ENCODE measurements at places on chromosomes 3 and 15.

DNA sequence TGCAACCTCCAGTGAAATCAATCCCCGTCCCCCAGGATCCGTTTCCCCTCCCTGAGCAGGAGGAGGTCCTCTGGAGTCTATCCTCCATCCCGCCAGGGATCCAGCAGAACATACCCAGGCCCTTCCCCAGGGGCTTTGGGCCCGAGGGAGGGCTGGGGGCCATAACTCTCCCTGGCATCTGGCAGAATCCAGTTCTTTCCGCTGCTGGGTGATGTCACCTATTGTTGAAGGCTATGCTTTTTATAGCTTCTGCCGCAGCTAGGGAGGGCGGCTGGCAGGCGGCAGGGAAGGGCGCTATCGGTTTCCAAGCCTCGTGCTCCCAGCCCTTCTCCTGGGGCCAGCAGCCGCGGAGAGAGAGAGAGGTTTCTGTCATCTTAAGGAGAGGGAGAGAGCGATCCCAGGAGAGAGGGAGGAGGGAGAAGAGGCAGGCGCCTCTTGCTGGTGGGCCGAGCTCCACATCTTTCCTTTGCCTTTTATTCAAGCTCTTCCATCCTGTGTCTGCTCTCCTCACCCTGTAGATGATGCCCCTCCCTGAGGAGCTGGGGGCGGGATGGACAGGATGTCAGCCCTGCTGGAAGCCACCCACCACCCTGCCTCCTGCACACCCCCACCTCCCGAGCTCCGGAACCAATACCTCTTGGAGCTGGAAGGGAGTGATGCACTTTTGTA is 120.1 kb downstream of the ANP32A start:
- DNase-seq = peak; percentile 55

DNA sequence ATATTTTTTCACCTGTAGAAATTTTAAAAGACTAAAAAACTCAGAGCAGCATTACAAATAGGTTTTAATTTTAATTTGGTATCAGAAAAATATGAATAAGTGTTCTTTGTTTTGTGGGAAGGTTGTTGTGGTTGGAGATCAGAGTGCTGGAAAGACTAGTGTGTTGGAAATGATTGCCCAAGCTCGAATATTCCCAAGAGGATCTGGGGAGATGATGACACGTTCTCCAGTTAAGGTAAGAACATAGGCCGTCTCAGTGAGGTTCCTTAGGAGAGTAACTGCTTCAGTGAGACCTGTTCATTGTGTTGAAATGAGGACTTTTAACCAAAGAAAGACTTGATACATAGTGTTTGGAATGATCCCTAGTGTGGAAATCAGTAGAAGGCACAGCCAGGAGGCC is 44.8 kb downstream of the OPA1 start:
- no peak for DNase-seq

DNA sequence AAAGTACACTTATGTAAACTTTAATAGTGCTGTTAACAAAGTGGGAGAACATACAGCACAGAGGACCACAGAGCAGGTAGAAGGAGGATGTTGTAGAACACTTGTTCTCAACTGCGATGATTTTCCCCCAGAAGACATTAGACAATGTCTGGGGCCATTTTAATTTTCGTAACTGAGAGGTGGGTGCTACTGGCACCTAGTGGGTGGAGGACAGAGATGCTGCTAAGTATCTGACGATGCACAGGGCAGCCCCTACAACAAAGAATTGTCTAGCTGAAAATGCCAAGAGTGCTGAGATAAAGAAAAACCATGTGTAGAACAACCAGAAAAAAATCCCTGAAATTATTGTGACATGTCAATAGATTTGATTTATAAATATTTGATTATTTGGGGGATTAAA is 5.0 kb upstream of the KBTBD8 start:
- no peak for DNase-seq

GRCh38 chr3:73280746-73281145 is 219.3 kb downstream of the EBLN2 start:
- DNase-seq = no peak

DNA sequence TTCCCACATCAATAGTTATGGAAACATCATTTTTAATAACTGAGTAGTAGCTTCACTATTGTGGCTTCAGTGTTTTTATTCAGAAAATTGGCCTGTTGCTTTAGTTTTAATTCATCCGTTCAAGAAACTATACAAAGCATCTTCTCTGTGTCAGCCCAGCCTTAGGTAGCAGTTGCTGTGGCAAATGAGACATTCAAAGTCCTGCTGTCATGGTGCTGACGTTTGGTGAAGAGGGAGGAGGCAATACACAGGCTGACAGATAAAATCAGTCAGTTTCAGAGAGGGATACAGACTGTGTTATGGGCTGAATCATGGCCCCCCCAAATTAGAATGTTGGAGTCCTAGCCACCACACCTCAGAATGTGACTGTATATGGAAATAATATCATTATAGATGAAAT is 56.5 kb downstream of the SLC7A14 start:
- DNase-seq = no peak

- no peak for DNase-seq
Observed at GRCh38 chr3:15017191-15017590, 47.9 kb downstream of the MRPS25 start.

- DNase-seq = no peak
Observed at GRCh38 chr3:139541532-139542288, 2.2 kb upstream of the RBP1 start.

- DNase-seq = no peak
Observed at GRCh38 chr3:111282024-111282423, 210.4 kb downstream of the NECTIN3 start.

GRCh38 chr15:78194568-78194925 is 39.8 kb downstream of the ACSBG1 start:
- DNase-seq = no peak

DNA sequence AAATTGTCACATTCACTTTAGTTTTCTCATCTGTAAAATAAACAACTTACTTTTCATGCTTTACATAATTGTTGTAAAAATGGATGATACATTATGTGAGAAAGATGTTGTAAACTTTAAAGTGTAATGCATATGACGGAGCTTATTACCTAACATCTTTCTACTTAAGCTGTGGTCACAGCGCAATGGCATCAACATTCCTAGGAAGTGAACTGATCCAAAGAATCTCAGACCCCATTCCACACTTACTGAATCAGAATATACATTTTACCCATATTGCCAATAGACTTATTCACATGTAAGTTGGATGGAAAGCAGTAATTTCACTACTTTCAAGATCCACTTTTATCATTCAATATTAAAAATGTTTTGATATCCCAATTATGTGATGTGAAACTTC is 497.5 kb downstream of the FGF12 start:
- DNase-seq = no peak

- peak; percentile 58 for DNase-seq
Observed at GRCh38 chr3:8371085-8371551, 130.5 kb upstream of the LMCD1 start.

GRCh38 chr3:117898722-117899522 is 1135.7 kb downstream of the IGSF11 start:
- no peak for DNase-seq

DNA sequence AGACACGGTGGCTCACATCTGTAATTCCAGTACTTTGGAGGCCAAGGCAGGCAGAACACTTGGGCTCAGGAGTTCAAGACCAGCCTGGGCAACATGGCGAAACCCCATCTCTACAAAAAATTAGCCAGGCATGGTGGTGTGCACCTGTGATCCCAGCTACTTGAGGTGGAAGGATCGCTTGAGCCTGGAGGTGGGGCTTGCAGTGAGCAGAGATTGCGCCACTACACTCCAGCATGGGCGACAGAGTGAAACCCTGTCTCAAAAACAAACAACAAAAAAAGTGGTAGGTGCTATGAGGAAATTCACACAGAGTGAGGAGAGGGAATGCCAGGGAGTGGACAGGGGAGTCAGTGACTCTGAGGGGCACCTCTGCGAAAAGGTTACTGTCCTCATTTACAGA is 29.4 kb downstream of the RPN1 start:
- no peak for DNase-seq

DNA sequence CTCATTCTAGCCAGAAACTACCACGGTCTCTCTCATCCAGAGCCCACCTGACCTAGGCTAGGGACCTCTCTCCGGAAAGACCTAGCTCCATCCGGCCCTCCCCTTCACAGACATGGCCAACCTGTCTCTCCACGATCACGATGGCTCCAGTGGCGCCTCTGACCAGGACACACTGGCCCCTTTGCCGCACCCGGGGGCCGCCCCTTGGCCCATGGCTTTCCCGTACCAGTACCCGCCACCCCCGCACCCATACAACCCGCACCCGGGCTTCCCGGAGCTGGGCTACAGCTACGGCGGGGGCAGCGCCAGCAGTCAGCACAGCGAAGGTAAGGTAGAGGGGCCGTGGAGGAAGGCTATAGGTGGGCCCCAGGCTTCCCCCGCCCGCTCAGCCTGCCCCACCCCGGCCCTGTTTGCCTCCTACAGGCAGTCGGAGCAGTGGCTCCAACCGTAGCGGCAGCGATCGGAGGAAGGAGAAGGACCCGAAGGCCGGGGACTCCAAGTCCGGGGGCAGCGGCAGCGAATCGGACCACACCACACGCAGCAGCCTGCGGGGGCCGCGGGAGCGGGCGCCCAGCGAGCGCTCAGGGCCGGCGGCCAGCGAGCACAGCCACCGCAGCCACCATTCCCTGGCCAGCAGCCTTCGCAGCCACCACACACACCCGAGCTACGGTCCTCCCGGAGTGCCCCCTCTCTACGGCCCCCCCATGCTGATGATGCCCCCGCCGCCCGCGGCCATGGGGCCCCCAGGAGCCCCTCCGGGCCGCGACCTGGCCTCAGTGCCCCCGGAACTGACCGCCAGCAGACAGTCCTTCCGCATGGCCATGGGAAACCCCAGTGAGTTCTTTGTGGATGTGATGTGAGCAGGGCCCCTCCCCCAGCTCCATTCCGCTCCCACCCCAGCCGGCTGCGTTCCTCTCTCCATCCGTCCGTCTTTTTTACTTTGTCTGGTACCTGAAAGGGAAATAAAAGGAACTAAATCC is 4.5 kb upstream of the AP2M1 start:
- no peak for DNase-seq

DNA sequence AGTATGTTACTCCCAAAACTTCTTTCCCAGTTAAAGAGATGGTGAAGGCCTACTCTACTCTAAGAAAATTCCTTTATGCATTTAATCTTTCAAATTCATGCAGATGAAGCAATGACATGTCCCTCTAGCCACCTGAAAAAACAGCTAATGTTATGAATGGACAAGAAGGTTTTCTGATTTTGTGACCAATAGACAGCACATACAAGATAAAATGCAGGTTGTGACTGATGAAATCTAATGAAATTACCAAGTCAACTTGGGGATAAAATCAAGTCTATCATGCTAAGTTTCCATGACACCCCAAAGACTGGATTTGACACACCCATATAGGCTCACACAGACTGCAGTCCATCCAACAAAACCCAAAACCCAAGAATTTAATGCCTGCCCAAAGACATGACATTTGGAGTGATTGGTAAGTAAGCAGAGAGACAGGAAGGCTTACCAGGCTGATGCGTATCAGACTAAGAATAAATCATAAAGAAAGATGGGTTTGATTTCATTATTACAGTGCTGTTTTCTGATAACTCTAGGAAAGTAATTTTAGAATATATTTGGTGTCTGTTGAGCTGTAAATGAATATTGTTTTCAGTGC is 26.4 kb downstream of the CD47 start:
- DNase-seq = no peak

- peak; percentile 5 for DNase-seq
Observed at GRCh38 chr3:17065881-17066280, 181.1 kb downstream of the PLCL2 start.

DNA sequence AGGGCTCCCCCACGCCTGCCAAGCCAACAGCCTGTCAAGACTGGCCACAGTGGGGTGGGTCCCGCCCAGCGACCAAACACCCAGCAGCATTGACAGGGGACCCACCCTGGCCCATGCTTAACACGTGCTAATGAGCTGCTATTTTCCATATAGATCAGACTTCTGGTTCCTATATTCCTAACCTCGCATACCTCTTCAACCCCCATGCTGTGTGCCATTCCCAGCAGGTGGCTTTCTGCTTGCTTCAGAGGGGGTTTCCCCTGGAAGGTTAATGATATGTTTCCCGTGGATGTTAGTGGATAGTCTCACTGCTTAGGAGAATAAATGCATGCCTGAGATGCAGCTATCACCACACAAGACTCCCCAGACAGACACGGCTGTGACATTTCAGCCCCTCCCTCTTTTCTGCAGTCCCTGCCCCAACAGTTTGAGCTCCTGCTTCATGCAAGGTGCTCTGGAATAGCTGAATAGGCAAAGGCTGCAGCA is 37.9 kb upstream of the MGLL start:
- DNase-seq = no peak

DNA sequence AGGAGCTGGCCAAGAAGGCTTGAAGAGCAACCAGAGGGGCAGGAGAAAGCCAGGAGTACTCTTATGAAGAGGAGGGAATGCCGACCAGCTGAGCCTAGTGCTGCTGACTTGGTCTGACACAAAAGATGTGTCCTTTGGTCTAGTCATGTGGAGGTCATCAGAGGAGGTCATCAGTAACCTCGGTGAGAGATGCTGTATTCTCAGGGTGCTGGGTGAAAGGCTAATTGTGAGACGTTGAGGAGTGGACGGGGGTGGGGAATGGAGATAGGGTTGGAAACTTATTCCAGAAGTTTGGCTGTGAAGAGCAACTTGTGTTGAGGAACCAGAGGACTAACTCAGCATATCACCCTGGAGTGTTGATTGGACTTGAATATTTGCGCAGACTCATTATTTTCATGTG is 5.5 kb downstream of the CRTC3 start:
- DNase-seq = no peak

GRCh38 chr3:109900783-109901182 is 563.4 kb upstream of the DPPA4 start:
- no peak for DNase-seq

GRCh38 chr3:19334120-19334519 is 185.8 kb downstream of the KCNH8 start:
- DNase-seq = no peak

- DNase-seq = no peak
Observed at GRCh38 chr3:146818866-146819265, 213.7 kb upstream of the PLSCR5 start.

GRCh38 chr3:186164696-186165095 is 55.8 kb upstream of the ETV5 start:
- DNase-seq = no peak

GRCh38 chr3:134699141-134699711 is 48.4 kb upstream of the KY start:
- DNase-seq = no peak

GRCh38 chr3:144257381-144257780 is 285.8 kb downstream of the DIPK2A start:
- DNase-seq = no peak

- no peak for DNase-seq
Observed at GRCh38 chr3:10274601-10275000, 18.1 kb downstream of the GHRL start.

DNA sequence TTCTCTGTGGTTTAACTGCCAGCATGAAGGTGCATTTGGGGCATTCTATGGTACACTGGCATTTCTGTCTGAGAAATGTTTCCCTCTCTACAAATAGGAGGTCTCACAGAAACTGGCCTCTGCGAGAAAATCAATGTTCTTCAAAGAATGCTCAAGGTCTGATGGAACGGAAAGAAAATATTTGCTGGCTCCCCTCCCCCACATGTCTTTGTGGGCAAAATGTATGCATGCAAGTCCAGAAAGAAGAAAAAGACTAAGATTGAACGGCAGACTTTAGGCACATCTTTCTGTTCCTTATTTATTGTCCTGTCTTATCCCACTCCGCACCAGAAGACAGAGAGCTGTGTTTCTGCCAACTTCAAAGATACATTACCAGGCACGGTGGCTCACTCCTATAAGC is 83.9 kb upstream of the PSMD6 start:
- no peak for DNase-seq

Measured in M059J (cell line).